ENCODE measurements at places on chromosomes 3 and 15.

DNA sequence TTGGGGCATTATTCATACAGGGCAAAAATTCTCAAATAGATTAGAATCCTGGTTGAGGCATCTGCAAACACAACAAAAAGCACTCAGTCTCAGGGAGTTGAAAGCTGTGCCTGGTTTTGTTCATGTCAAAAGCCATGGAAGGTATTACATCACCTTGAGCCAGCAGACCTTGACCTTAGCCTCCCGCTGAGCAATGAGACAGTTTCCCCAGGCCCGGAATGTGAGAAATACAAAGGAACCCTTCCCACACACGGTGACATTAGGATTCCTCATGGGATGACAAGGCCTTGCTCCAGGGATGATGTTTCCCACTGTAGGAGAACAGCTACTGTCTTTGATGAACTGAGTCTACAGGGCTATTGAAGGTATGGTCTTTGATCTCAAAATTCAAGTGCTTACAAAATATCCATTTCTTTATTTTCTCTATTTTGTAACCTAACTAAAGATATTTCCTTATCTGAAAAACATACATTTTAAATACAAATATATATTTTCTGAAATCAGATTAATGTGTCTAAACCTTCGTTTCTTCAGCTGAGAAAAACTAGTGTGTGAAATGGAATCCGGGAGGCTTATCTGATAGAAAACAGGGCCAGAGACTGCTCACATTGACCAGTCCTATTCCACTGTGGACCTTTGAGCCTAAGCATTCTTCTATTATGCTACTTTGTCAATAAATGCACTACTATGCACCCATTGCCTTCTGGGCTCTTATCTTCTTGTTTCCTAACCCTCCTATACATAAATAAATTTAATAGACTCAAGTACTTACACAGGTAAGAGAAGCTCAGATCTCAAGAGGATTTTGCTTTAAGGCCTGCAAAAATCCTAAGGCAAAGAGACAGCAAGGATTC is 298.2 kb downstream of the KBTBD8 start:
- no peak for DNase-seq

- DNase-seq: no peak
These were observed 80.7 kb downstream of the TIGIT start for GRCh38 chr3:114374433-114374990.

DNA sequence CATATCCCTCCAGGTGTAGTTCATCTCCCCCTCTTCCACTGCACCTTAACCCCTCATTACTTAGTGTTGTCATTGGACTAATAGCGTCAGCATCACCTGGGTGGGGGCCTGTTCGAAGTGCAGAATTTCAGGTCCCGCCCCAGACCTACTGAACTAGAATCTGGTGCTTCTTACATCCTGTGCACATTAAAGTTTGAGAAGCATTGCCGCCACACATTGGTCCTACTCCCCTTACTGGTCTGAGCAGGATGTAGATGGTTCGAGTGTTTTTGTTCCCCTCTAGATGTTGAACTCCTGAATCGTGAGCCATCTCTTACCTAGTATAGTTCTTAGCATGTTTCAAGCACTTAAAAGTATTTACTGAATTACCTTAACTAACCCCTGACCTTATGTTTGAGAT is 13.2 kb downstream of the KLHL18 start:
- no peak for DNase-seq

- DNase-seq: no peak
These were observed 369.4 kb downstream of the MAGI1 start for GRCh38 chr3:65669163-65669875.

All from stimulated activated naive CD8-positive, alpha-beta T cell treated with anti-CD3 and anti-CD28 coated beads, Interleukin-15, amount 100 ng/mL, for 72 hours (primary cell).